Activated CD8-positive, alpha-beta memory T cell treated with anti-CD3 and anti-CD28 coated beads for 4 hours (primary cell): ENCODE measurements at places on chromosomes 3 and 15.

- DNase-seq: no peak
Measured at GRCh38 chr15:77822631-77823230, 190.0 kb upstream of the LINGO1 start.

- no peak for DNase-seq
Measured at GRCh38 chr3:55454611-55455010, 32.5 kb downstream of the WNT5A start.

- DNase-seq: no peak
Measured at GRCh38 chr3:118765636-118766305, 268.9 kb downstream of the IGSF11 start.

DNA sequence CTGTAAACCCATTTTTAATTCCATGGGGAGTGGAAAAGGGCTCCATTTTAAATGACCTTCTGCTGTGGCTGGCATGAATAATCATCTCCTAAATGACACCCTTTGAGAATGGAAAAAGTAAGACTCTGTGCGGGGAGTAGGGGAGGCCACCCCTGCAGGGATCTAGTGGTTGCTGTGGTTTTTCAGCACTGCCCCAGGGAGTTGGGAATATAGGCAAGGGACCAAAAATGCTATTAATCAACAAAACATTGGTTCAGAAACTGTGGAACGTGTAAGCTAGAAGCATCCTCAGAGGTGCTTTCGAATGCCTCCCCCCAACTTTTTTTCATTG lies 30.1 kb upstream of the ADAMTS7 start:
- DNase-seq: no peak

- DNase-seq: no peak
Measured at GRCh38 chr3:176055836-176056235, 1141.4 kb downstream of the TBL1XR1 start.

DNA sequence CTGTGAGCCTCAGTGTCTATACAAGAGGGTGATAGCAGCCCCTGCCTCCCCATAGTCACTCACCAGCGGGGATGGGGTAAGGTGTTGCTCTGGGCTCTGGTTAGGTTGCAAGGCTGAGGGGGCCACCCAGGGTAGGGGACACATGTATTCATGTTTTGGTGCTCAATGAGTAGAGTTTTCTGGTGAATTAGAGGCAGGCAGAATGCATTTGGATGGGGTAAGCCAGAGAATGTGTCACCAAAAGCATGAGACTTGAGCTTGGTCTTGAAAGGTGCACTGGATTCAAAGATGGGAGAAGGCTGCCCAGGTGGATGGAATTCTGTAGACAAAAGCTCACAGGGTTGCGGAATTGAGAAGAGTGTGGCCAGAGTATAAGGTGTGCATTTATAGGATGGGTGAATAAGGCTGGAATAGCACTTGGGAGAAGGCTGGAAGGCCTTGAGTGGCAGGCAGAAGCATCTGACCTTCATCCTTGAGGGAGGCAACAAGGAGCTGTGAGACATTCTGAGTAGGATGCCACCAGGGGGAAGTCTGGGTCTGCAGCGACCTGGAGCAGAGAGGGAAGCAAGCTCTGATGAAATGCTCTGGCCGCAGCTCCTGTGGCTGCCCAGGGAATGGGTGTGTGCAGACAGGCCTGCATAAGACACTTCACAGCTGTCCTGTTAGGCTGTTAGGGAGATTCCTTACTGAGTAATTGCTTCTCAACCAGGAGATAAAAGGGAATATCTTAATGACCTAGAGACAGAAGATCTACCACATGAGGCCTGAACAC lies 149.6 kb downstream of the CHDH start:
- DNase-seq: no peak

- no peak for DNase-seq
Measured at GRCh38 chr3:57402675-57403074, 110.2 kb upstream of the ASB14 start.

DNA sequence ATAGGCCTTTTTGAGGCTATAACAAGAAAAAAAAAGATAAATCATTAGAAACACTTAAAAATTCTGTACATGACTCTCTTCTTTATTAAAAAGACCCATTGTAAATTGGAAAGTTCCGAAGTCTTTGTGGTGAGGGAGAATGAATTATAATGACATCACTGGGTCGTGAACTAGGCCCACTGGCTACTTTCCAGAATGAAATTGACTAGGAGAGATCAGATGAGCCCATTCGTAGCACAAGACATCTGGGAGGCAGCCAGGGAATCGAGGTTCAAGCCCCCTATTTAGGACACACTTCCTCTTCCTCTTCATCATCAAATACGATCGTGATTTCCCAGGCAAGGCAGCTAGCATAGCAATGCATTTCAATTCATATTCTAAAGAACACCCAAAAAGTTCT lies 889.8 kb upstream of the NR2F2 start:
- DNase-seq: no peak

GRCh38 chr3:172179680-172180399 lies 140.5 kb downstream of the FNDC3B start:
- DNase-seq: no peak

DNA sequence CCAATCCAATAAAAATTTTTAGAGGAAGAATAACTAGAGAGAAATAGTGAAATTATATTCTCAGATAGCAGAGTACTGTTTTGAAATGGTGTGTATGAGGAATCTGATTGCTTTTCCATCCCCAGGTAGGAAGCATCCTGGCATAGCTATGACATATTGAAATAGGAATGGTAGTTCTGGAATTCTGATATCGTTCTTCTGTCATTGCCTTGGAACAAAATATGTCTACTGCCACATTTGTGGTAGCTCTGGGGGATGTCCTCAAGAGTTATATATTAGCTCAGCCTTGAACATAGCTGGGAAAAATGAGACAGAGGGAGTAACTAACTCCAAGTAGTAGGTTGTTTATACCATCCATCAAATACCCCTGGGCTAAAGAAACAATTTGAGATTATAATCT lies 950.7 kb downstream of the MCTP2 start:
- DNase-seq: no peak

- no peak for DNase-seq
Measured at GRCh38 chr15:49622561-49622960, 1.7 kb downstream of the DTWD1 start.

GRCh38 chr3:36540888-36541518 lies 160.7 kb downstream of the STAC start:
- DNase-seq: no peak

DNA sequence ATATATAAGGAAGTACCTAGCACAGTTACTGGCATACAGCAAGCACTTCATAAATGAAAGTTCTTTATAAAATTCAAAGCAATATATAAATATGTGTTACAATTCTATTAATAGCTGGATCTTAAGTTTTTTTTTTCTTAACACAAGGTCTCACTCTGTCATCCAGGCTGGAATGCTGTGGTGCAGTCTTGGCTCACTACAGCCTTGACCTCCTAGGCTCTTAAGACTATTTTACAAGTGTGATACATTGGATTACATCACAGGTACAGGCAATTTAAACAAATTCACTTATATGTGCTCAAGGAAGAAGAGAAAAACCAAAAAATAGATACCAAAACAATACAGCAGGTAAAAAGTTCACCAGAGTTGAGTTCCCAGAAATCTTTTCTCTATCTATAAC lies 60.6 kb downstream of the ZNF280D start:
- DNase-seq: no peak

GRCh38 chr15:59819092-59819491 lies 130.0 kb upstream of the BNIP2 start:
- no peak for DNase-seq

- no peak for DNase-seq
Measured at GRCh38 chr15:49315391-49315823, 107.6 kb upstream of the FGF7 start.

GRCh38 chr3:29695201-29695600 lies 414.3 kb downstream of the RBMS3 start:
- no peak for DNase-seq

- DNase-seq: no peak
Measured at GRCh38 chr3:158313338-158313927, 203.5 kb downstream of the RSRC1 start.

DNA sequence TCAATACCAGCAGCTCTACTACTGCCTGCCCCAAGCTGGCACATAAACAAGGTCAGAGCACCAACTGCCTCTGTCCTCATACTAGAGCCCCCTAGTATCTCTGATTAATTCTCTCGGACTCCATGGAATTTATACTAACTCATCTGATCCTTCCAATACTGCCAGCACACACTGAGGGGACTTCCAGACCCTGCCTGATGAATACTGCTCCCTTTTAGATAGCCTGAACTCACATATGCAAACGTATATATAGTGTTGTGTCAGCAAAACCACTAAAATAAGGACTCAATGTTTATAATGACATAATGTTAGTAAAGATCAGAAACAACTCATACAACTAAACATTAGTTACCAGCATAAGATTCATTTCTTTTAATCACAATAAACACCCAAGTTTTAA lies 25.0 kb downstream of the CEP70 start:
- no peak for DNase-seq

GRCh38 chr3:194212161-194212844 lies 76.4 kb downstream of the HES1 start:
- DNase-seq: no peak

DNA sequence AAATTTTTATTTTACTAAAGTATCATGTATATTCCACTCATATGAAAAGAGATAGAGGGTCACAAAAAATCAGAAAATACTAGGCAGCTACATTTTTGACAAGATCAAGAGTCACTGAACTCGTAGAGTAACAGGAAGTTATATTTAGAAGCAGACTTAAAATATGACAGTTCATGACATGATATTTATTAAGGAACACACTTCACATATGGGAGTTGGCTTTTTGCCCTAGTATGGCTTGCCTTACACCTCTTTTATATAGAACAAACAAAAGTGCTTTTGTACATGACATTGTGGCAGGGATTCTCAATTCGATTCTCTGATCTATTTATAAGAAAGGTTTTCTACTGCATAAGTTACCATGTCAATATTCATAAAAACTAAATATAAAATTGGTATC lies 80.1 kb upstream of the GBE1 start:
- DNase-seq: no peak

GRCh38 chr3:154972951-154973350 lies 107.2 kb upstream of the MME start:
- DNase-seq: no peak

DNA sequence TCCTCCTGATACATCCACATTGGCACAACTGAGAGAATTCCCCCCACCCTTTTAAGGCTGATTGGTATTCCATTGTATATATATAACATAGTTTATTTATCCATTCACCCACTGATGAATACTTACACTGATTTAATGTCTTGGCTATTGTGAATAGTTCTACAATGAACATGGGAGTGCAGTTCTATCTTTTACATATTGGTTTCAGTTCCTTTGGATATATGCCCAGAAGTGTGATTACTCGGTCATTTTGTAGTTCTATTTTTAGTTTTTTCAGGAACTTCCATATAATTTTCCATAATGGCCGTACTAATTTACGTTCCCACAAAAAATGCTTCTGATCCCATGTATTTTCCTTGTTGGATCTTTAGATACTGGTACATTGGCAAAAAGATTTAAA lies 135.3 kb downstream of the FMN1 start:
- no peak for DNase-seq

GRCh38 chr3:135090020-135090717 lies 295.1 kb downstream of the EPHB1 start:
- DNase-seq: no peak

DNA sequence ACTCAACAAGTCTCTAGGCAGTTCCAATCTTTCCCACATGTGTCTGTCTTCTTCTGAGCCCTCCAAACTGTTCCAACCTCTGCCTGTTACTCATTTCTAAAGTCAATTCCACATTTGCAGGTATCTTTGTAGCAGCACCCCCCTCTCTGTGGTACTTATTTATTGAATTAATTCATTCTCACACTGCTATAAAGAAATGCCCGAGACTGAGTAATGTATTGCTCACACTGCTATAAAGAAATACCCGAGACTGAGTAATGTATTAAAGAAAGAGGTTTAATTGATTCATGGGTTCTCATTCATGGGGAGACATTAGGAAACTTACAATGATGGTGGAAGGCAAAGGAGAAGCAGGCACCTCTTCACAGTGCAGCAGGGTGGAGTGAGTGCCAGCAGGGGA lies 1413.8 kb downstream of the SI start:
- no peak for DNase-seq

DNA sequence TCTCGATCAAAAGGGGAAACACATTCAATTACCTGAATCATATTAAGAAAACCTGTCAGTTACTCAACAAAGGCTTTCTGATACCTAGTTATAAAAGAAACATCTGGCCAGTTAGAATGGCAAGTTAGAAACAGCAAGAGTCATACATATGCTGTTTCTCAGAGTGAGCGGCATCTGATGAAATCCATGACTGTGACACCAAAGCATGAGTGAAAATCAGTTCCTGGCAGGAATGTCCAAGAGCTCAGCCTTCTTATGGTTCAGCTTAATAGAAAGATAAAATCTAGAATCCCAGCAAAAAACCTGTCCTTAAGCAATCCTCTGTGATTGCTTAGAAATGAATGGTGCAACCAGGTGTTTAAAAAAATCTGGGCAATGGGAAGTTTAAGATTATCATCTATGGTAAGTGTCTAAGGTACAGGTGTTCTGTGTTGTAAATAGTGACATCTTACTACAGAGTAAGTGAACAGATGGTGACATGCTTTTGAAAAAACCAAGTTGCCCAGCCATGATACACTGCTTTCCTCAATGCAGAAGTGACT lies 18.8 kb downstream of the B4GALT4 start:
- no peak for DNase-seq

DNA sequence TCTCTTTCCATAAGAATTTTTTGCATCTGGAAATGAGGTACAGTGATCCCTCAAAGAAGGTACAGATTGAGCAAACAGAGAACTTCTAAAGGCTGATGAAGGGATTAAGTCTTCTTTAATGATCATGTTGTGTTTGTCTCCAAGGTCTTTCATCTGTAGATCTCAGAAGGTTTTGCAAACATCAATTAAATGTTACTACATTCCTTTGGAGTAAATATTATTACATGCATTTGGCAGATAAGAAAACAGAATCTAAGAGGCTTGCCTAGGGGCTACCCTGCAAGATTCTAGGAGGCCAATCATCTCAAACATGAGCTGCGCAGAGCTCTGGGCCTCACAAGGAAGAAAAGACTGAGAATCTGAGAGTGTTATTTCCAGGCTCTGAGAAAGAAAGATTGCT lies 70.9 kb upstream of the LPP start:
- DNase-seq: no peak

- DNase-seq: no peak
Measured at GRCh38 chr3:69914395-69914794, 85.1 kb upstream of the SAMMSON start.

DNA sequence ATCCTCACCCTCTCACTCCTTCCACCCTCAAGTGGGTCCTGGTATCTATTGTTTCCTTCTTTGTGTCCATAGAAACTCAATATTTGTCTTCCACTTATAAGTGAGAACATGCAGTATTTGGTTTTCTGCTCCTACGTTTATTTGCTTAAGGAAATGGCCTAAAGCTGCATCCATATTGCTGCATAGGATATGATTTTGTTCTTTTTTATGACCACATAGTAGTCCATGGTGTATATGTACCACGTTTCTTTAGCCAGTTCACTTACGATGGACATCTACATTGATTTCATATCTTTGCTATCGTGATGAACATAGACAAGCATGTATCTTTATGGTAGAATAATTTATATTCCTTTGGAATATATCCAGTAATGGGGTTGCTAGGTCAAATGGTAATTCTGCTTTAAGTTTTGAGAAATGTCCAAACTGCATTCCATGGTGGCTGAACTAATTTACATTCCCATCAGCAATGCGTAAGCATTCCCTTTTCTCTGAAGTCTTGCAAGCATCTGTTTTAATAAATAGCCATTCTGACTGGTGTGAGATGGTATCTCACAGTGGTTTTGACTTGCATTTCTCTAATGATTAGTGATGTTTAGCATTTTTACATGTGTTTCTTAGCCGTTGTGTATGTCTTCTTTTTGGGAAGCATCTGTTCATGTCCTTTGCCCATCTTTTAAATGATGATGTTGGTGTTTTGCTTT lies 650.2 kb downstream of the ZNF385D start:
- DNase-seq: no peak

- DNase-seq: no peak
Measured at GRCh38 chr3:126996905-126997304, 14.0 kb downstream of the PLXNA1 start.
